ENCODE measurements at places on chromosomes 12 and 14. TPM values are rescaled to one million over a fixed set of nuclear protein-coding genes. Genes with fewer than 3 reads are reported as not detected.

Gene OLR1
- total RNA-seq = not detected

Gene NAB2
- 46.5 TPM for total RNA-seq

Gene LRRC23
- 9.8 TPM for total RNA-seq

Gene NDRG2
- 0.22 TPM for total RNA-seq

Gene GDF3
- not detected for total RNA-seq

Gene DHH
- not detected for total RNA-seq

Gene ZDHHC22
- total RNA-seq = not detected

Gene TOMM20L
- total RNA-seq = not detected

Gene ARHGDIB
- 6.3 TPM for total RNA-seq

Gene CLEC4D
- total RNA-seq = not detected

Gene ISM2
- 0.13 TPM for total RNA-seq

Gene NKX2-1
- total RNA-seq = not detected
